Stimulated activated CD8-positive, alpha-beta memory T cell treated with anti-CD3 and anti-CD28 coated beads, Interleukin-4, amount 100 ng/mL, for 4 hours (primary cell): ENCODE measurements at places on chromosomes 5 and 9.

GRCh38 chr9:2234371-2234893 is 219.3 kb downstream of the SMARCA2 start:
- no peak for DNase-seq

DNA sequence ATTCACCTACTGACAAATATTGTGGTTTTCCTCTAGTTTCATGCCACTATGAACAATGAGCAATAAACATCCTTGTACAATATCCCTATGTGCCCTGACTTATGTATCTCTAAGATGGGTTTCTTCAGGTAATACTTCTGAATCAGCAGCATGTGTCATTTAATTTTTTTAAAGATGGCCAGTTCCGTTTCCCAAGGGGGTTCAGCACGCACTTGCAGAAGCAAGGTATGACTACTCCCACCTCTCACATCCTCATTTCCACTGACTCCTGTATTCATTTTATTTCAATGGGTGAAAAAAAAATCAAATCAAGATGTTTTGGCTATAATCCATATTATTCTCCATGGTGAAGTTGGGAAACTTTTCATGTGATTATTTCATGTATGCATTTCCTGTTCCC is 14.7 kb upstream of the ADAMTS19 start:
- DNase-seq: no peak

- DNase-seq: no peak
Observed at GRCh38 chr5:176541338-176542134, 4.3 kb upstream of the RNF44 start.

GRCh38 chr9:108913391-108913790 is 20.5 kb downstream of the ELP1 start:
- no peak for DNase-seq

GRCh38 chr5:63145167-63145566 is 566.5 kb downstream of the LRRC70 start:
- no peak for DNase-seq

DNA sequence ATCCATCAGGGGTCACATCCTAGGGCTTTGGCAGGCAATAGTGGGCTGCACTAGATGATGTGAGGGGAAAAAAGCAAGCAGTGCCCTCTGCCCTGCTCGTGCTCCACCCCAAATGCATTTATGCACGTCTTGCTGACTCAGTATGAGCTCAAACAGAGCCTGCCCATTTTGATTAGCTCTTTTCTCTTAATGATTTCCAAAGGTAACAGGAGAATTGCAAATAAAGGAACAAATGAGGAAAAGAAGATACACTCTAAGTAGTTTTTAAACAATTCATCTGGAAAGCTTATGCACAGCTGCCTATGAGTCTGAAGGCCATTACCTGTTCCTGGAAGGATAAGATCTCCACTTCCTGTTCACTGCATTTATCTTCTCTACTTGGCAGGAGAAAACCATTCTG is 364.2 kb downstream of the TMEM232 start:
- DNase-seq: no peak

DNA sequence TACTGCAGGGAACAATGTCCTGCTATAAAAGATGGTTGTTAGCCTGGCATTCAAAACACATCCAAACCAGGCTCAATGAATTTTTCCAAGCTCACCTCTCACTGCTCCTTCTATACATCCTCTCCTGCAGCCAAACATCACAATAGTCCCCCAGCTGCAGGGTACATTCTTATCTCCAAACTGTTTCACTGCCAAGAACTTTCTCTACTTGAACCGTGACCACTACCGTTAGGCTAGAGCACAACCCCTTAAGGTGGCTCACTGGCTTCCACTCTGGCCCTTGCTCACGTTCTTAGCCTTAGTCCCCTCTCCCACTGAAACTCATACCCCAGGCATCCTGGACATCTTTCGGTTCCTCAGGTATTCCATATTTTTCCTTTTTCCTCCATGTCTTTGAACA is 29.0 kb upstream of the ANXA6 start:
- no peak for DNase-seq

DNA sequence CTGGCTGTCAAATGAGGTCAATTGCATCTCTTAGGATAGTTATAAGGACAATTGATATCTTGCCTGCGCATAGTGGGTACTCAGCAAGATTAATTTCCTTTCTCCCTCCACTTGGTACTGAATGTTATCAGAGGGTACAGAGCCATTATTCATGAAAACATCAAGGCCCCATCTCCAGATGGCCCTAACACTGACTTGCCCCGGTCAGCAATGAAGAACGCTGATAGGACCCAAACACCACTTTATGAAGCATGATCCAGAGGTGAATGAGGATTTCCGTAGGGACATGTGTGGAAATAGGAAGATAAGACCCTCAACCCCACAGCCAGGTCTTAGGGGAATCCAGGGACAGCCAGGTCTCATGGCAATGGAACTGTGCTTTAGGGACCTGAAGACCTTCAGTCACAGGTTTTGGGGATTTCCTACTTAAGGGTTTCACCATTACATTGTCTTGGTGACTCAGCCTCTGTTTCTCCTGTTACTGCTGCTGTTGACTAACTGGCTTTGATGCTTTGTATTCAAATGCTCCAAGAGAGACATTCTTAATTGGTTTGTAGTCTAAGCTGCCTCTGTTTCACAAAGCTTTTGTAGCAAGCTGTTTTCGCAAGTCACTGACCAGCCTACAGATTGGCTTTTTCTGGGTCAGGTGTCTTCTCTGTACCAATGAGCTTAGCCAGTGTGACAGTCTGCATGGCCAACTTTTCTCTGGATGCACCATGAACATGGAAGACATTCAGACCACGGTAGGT is 35.3 kb upstream of the IQGAP2 start:
- no peak for DNase-seq
